ENCODE measurements at places on chromosomes 4 and X.
A peak's percentile ranks its signal among the peaks of the same experiment; 100 is the strongest.

DNA sequence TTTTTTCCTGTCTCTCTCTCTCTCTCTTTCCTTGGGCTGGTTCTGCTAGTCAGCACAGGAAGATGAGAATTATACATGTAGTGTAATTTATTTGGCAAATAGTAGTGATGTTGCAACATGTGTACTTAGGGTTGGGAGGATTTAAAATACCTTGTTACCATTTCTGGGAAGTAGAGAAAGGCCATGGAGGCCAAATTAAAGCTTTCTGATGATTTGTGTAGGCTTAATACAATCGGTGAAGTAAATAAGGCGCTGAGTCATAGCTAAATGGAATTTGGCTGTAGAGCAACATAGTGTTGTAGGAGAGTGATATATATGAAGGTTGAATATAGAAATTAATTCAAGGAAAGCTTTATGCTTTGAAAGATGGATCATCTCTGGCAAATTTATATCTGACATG is 295.3 kb downstream of the GRID2 start:
- DNase-seq = no peak

- no peak for DNase-seq
These were observed 717.2 kb upstream of the ADGRL3 start for GRCh38 chr4:60482921-60483351.

- DNase-seq = no peak
These were observed 233.5 kb downstream of the SCFD2 start for GRCh38 chr4:53132132-53132891.

- no peak for DNase-seq
These were observed 36.6 kb downstream of the TMEM156 start for GRCh38 chr4:38995660-38996005.

DNA sequence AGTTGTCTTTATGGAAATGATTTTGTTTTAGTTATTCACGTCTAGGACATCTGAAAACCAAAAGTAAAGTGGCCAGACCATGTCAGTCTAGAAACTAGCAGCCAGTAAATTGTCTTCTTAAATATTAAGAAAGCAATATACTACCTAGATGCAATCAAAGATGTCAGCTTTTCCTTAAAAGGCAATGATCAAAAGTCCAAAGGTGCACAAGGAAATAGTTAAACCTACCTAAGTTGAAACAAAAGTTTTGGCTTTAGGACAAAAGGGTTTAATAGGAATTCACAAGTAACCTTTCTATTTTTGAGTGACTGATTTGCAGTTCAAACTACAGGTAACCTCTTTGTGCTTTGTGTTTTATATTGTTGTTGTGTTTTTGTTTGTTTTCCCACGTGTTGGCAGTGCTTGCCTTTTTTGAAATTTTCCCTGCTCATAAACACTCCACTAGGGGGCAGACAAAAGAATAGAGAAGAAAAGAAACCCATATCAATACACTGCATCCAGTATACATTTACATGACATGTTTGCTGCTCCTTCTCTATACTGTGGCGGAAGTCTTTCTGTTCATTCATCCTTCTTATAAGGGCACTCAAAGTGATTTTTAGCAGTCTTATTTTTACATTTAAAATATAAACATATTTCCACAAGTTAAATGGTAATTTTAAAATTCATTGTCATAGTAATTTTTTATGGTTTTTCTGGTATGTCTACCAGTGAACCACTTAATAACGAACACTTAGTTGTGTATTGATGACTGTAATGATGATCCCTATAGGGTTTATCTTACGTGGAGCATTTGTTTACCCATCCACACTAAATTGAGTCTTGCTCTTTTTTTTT is 62.7 kb downstream of the GAB1 start:
- DNase-seq = peak; percentile 37

- DNase-seq = no peak
These were observed 48.2 kb downstream of the CLDN34 start for GRCh38 chrX:10015355-10015722.

All from CD4-positive, alpha-beta T cell treated with Interleukin-12 subunit alpha and Interleukin-12 subunit beta, for 1 hour (primary cell).